Umbilical cord (tissue), 2 donors: ENCODE measurements at places on chromosomes 13 and 19.

GRCh38 chr19:1780272-1780958 is 27.1 kb downstream of the ONECUT3 start:
- no peak for DNase-seq

DNA sequence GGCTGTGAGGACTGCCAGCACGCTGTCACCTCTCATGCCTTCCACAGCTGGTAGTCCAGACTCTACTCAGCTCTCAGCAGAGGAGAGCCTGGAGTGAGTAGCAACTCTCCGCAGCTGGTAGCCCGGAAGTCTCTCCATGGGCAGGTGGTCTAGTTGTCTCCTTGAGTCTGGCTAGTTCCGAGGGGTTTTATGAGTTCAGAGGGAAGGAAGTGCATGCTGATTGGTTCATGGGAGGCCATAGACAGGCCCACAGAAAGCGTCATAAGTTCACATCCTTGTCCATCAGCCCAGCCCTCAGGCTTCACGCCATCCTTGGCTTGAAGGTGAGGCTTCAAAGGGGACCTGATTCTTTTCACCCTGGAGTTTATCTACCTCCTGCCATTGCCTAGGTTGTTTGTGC is 2662.4 kb upstream of the PCDH20 start:
- DNase-seq, result no peak

DNA sequence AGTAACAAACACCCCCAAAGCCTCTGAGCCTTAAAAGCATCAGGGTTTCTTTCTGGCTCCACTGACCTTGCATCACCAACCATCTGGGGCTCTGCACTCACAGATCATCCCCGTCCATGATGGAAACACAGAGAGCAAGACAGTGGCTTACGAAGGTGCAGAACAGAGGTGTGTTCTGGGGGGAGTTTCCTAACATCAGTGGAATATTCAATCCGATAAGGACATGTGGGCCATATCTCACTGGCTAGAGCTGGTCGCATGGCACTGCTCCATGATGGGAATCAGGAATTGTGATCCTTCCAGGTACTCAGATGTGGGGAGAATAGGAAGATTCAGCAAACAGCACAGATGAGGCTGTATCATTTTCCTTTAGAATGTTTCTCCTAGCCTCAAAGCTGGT is 457.2 kb downstream of the IRS2 start:
- DNase-seq, result no peak

DNA sequence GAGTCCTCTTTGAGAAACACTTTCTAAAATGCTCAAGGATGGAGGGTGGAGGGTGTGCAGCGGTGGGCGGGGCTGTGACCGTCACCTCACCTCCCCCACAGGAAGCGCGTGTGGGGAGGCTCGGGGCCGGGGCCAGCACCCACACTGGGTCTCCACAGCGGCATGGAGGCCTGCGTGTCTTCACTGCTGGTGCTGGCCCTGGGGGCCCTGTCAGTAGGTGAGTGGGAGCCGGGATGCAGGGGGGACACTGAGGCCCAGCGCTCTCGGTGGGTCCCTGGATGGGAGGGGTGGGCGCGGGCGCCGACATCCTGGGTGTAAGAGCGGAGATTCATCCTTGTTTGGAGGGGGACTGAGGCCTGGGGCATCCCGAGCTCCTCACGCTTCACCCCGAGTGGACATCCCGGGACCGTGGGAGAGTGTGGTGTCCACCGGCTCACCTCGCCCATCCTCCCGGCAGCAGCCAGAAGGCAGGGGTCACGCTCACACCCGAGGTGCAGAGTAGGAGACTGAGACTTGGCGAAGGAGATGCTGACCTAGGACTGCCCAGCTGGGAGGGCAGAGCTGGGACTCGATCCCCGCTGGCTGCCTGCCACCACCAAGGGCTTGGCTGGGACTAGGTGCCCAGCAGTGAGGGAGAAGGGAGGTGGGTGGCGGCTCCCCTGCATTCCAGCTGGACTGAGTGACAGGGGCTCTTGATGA is at the start of gene GZMM:
TSS of gene GZMM (plus strand) at position 144 of the 699 bp plus-strand sequence. CDS start at position 163, 19 bp downstream.
- DNase-seq, result no peak

DNA sequence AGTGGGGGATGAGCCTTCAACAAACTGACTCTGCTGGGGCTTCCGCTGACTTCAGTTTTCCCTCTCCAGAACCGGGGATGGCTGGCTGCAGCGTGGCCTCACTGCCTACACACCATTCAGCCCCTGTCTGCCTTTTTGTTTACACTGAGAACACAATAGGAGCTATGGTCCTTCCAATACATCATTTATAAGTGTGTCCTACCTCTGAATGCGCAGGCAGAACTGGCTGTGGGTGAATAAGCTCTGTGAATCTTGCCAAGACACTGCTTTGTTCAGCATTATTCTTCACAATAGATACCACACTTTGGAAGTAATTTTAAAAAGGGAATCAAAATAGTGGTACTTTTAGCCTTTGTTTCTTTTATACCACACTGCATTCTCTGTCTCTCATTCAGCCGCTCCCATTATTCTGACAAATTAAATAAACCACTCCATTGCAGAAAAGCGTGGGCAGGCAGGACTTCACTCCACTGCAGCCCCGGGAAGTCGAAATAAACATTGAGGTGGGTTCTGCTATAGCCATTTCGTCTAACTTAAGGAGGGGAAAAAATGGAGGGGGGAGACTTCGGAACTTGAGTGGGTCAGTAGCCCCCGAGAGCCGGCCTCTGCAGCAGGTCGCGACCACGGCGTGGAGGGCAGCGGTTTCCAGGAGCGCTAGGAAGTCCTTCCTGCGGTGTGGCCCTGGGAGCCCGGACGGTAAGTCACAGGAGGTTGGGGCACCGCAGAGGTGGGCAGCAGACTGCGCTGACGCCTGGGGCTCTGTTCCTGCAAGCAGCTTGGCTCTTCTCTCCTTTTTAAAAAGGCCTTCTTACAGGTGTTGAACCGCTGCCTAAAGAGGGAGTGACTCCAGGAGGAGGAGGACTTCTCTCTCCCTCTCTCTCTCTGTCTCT is 94.8 kb upstream of the SOX1 start:
- no peak for DNase-seq

GRCh38 chr19:5035105-5035761 is 66.3 kb downstream of the KDM4B start:
- DNase-seq, result no peak

GRCh38 chr19:18660939-18661670 is 22.4 kb upstream of the CRTC1 start:
- no peak for DNase-seq

GRCh38 chr19:20209051-20209450 is 42.0 kb downstream of the ZNF486 start:
- no peak for DNase-seq

DNA sequence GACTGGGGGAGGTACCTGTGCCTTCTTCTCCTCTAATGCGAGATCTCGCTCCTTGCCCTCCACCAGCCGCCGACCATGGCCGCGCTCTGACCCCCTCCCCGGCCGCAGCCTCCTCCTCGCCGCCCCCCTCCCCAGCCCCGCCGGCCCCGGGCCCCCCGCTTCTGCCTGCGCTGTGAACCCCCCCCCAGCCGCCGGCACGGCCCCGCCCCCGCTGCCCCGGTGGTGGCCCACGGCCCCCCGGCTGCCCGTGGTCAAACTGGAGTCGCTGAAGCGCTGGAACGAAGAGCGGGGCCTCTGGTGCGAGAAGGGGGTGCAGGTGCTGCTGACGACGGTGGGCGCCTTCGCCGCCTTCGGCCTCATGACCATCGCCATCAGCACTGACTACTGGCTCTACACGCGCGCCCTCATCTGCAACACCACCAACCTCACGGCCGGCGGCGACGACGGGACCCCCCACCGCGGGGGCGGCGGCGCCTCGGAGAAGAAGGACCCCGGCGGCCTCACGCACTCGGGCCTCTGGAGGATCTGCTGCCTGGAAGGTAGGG is at the start of gene CACNG8:
TSS of gene CACNG8 (plus strand) at position 51 of the 545 bp plus-strand sequence.
- no peak for DNase-seq

DNA sequence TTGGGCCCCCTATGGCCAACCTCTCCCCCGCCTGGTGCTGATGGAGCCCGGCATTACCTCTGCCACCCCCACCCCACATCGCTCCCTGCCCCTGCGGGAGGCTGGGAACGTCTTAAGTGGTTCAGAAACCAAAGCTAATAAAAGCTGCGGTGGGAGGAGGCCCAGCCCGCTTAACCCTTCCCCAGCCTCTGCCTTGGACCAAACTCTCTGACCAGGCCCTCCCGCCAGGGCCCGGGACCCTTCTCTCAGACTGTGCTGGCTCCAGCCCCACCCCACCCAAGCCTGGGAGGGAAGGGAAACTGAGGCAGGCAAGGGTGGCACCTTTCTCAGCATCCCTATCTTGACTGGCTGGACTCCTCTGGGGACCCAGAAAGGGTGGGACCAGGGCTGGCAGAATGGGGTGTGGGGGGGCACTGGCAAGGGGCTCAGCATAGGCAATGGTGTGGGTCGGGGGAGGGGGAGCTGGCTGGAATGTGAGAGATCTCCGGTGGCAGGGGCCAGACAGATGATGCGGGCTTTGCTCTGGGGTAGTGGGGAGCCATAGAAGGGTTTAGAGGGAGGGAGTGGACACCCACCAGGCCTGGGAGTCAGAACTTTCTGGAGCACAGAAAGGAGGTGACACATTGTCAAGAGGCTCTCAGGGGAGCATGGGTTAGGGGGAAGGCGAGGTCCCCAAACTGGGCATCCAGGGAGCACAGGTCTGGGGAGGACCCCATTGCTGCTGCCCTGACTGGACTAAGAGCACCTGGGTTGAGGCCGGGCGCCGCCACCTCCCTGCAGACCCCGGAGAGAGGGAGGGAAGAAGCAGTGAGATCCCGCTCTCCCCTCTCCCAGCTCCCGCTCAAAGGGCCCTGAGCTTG is 21.9 kb downstream of the SMIM24 start:
- peak; percentile 84 for DNase-seq

DNA sequence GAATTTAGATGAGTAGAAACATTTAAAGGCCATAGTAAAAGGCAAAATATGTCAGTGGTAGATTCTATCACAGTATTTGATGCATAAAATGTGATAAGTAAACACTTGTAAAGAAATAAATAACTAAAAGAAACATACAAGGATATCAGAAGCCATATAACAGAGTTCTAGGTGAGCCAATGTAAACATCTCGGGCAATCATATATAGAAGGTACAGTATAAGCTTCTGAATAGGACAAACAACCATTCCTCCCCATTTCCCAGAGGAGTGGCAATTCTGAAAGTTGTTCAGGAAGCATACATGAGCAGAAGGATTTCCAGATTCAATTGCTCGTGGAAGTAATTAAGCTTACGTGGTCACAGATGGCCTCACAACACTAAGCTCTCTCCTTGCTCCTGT is 267.3 kb downstream of the LHFPL6 start:
- no peak for DNase-seq

- DNase-seq, result no peak
These were observed 25.6 kb downstream of the KCNC3 start for GRCh38 chr19:50303558-50303957.

DNA sequence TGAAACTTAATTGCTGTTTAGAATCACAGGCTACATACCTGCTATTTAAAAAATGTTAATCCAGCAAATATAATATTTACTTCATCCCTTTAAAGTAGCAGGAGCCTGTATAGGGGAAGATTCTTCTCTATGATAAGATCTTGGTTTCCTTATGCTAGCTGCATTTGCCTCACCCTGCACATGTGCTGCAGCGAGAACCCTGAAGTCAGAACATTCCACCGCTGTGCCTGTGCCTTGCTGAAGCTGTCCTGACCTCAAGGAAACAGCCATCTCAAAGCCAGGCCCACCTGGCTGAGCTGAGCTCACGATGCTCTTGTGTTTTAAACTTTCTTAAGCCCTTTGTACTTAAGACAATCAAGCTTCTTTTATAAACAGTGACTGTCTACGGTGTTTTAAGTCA is 355.0 kb upstream of the PCDH20 start:
- no peak for DNase-seq
